ENCODE measurements at places on chromosomes 11 and 22.

DNA sequence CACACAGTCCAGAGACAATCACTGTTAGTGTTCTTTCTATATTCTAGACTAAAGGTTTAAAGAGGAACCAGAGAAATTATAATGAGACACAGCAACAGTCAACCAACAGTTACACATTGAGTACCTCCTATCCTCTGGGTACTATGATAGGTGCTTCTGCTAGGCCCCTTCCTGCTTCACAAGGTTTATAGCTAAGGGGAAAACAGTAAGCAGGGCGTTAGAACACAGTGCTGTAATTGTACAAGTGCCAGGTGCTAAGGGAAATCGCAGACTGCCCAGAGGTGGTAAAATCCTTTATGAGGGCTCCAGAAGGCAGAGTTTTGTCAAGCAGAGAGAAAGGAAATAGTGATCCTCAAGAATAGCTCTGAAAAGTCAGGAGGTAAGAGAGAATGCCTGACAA lies 297.2 kb upstream of the FAT3 start:
- DNase-seq = no peak

DNA sequence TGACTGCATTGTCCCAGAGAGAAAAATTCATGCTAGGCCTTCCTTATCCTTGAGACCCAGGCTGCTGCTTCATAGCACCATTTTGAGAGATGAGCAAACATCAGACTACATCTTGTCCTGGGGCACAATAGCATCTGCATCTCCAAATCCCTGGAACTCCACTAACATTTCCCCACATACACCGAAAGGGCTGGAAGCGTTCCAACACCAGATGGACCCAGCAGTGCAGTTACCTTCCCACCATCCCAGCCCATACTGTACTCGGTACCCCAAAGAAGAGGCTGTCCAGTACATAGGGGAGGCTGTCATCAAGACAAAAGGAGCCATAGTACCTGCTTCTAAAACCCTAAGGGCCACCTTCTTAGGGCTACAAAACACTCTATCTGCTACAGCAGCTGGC lies 547.2 kb upstream of the CHORDC1 start:
- DNase-seq = no peak

DNA sequence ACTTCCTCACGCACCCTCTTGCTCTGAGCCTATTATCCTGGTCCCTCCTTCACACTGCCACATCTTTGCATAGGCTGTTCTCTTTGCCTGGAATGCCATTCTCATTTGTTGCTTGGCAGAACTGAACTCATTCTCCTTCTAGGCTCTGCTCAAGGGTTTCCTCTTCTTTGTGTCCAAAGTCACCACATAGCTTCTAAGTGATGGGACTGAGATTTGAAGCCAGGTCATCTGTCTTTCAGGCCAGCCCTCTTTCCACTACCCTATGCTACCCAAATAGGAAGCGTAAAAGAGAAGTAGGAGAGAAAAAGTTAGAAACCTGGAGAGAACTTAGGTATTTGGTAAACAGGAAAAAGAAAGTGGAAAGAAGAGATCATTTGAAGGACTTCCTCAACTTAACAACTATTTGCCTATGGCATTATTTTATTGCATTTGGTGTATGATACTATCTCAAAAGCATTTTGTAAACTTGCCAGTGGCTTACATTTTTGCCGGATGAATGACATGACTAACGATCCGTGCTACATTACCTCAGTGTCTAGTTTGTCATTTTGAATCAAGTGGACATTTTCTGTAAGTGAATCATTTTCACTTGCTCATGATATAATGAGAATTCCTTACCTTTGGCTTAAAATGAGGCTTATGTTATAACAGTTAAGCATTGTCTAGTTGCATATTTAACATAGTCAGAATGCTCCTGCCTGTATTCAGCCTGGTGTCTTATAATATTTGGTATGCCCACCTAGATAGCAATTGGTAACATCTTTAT lies 18.5 kb downstream of the NF2 start:
- no peak for DNase-seq

- DNase-seq = no peak
These were observed 915 bp upstream of the SREBF2 start for GRCh38 chr22:41831828-41832552.

GRCh38 chr11:63913866-63914830 lies 2.8 kb downstream of the RCOR2 start:
- no peak for DNase-seq

DNA sequence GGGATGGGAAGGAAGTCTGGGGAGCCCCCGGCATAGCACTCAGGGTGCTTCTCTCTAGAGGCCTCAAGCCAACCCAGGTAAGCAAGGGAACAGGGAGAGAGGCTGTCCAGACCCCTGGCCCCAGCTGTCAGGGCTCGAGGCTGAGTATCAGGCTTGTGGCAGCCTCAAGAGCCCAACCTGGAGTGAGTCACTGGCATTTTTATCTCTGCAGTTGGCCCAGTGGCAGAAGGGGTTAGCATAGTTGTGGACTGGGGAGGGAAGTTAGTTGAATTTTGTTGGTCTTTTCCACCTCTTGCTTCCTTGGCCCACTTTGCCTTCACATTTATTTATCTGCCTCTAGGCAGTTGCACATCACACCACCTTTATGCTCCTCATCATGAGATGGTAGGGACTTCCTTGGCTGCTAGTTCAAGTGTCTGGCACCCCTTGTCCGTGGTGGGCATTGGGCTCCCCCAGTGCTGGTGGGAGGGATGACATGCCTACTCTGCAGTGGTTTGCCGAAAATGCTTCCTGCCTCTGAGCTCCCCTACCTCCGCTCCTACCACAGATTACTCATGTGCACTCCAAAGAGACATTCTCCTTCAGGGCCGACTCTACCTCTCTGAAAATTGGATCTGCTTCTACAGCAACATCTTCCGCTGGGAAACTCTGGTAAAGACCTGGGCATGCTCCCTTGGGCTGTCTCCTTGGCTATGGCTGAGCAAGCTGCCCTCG lies 60.1 kb downstream of the SCN3B start:
- no peak for DNase-seq

GRCh38 chr11:42762348-42762747 lies 549.4 kb upstream of the API5 start:
- no peak for DNase-seq

- no peak for DNase-seq
These were observed 595 bp downstream of the TRIM66 start for GRCh38 chr11:8681837-8682302.

DNA sequence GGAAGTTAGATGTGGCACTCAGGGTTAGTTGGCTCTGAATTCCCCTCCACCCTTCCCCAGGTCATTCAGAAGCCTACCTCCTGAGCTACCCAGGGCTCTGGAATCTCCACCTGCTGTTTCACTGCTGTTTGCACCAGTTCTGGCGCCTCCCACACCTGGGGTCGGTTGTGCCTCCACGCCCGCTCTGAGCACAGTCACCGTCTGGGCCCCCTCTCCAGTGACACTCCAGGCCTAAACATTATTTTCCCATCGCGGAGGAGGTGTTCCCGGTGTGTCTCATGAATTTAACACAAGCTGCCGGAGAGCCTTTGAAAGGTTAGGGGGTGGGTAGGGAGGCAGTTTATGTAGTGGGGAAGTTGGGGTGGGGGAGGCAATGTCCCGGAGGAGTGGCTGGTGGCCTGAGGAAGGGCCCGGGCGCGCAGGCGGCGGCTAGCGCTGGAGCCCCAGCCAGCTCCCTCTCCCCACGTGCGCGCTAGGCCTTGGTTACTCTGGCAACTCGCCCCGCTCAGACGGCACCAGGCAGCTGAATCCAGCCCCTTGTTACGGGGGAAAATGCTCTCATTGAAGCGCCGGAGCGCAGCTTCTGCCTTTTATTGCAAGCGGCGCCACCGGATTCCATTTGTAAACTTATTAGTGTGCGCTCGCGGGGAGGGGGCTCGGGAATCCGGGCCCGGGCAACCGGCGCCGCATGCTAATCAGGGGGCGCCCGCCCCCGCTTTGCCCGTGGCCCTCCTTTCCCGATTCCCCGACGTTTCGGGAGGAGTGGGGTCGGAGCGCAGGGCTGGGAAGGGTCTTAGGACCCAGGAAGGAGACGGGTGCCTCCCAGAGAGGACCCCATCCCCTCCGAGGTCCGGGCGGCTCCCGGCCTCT lies 52.4 kb downstream of the GRIK4 start:
- DNase-seq = no peak

- no peak for DNase-seq
These were observed 57.5 kb upstream of the DDI1 start for GRCh38 chr11:103978616-103979595.

DNA sequence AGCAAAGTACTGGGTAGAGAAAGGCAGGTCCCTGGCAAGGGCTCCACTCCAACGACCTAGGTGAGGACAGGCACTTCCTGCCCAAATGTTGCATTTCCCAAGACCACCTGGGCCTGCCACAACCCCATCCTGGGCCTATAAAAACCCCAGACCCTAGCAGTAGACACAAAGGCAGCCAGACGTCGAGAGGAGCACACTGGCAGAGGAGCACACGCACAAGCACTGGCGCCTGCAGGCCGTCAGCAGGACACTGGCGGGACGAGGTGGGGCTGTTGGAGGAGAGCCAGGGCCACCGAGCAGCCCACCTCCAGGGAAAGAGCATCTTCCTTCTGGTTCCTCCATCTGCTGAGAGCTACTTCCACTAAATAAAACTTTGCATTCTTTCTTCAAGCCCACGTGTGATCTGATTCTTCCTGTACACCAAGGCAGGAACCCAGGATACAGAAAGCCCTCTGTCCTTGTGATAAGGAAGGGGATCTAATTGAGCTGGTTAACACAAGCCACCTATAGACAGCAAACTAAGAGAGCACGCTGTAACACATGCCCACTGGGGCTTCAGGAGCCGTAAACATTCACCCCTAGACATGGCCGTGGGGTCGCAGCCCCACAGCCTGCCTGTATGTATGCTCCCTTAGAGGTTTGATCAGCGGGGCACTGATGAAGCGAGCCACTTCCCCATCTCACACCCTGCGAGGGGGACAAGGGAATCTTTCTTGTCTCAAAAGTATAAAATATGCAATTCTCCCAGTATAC lies 89.7 kb upstream of the MTMR2 start:
- no peak for DNase-seq

- DNase-seq = no peak
These were observed 164.6 kb downstream of the ETS1 start for GRCh38 chr11:128422576-128423370.

DNA sequence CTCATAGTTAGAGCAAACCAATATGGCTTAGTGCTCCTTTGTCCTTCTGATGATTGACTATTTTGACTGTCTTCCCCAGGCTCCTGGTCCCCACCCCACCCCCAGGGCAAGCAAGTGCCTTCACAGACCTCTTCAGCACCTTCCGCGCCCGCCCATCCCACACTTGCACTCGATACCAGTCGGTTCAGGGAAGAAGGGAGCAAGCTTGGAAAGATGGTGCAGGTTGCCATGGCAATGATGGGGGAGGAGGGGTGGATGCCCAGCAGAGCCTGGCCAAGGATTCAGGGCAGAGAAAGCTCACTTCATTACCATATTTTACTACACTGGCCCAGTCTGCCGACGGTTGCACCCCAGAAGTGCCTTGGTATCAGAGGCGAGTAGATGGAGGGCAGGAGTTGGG lies 2.2 kb downstream of the TMEM132A start:
- DNase-seq = no peak

GRCh38 chr11:26905368-26905767 lies 88.5 kb upstream of the FIBIN start:
- DNase-seq = no peak

DNA sequence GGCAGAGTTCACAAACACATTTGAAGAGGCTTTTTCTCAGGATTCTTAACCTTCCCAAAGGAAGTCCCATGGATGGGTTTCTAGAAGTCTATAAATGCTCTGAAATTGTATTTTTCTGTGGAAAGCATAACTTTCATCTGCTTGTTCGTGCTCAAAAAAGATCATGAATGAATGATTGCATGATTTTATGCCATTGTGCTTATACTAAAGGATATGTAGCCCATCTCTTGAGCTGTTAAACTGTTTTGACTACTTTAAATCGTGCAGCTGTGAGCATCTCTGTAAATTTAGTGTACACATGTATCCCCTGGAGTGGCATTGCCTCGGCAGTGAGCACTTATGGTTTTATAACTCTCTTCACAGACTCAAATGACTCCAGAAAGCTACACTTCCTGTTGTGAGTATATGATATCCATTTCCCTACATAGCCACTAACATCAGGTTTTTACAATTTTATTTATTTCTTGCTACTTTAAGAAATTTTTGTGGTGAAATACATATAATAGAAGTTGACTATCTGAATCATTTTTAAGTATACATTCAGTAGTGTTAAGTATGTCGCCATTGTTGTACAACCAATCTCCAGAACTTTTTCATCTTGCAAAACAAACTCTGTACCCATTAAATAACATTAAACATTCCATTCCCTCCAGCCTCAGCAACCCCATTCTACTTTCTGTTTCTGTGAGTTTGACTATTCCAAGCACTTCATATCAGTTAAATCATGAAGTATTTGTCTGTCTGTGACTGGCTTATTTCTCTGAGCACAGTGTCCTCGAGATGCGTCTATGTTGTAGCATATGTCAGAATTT lies 8.0 kb downstream of the NEAT1 start:
- DNase-seq = no peak

DNA sequence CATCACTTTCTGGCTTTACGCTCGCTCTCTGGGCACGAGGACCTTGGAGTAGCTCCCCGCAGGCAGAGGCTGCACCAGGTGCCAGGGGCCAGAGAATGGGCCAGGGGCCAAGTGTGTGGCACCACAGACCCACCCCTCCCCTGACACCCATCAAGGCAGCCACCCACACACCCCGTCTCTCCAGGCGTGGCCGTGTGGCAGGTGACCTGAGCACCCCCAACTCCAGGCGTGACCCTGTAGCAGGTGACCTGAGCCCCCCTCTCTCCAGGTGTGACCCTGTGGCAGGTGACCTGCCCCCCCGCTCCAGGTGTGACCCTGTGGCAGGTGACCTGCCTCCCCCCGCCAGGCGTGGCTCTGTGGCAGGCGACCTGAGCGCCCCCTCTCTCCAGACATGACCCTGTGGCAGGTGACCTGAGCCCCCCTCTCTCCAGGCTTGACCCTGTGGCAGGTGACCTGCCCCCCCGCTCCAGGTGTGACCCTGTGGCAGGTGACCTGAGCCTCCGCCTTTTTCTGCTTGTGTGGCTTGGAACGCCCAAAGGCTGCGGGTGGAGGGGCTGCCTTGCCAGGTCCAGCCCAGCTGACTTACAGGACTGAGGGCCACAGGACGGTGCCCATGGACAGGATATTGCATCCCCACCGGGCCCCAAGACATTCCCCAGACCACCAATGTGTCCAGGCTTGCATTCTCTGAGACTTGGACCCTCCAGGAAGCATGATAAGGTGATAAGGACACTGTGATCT lies 667.2 kb downstream of the BRD1 start:
- DNase-seq = no peak

Measured in thoracic aorta (tissue), 2 donors.